ENCODE measurements at places on chromosomes 2 and 18.

- no peak for DNase-seq
Observed at GRCh38 chr2:188415754-188416083, 124.0 kb downstream of the GULP1 start.

DNA sequence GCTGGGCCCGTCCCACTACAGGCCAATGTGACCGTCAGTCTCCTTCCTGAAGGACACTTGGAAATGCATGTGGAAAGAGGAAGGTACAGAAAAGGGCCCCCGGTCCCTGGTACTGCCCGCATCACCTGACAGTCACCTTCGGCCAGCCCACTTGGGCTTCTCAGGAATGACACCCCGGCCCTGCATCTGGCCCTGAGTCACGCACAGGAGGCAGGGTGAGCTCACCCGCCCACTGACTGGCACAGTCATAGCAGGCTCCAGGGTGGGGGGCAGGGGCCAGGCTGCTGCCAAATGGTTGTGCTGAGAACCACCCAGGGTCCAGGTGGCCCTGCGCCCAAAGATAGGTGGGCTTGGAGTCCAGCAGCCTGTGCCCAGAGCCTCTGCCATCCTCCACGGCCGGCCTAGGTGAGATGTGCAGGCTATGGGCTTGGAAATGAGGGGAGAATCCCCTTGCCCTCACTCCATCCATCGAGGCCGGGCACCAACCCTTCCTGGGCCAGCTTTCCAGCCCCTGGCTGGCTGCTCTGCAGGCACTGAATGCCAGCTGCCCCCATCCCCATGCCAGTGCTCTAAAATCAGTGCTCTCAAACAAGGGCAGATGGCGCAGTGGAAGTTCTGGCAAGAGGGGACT is 14.1 kb downstream of the EMX1 start:
- DNase-seq = no peak

- no peak for DNase-seq
Observed at GRCh38 chr2:18219676-18220075, 340.8 kb downstream of the RDH14 start.

GRCh38 chr2:17163638-17164037 is 354.6 kb downstream of the RAD51AP2 start:
- no peak for DNase-seq

DNA sequence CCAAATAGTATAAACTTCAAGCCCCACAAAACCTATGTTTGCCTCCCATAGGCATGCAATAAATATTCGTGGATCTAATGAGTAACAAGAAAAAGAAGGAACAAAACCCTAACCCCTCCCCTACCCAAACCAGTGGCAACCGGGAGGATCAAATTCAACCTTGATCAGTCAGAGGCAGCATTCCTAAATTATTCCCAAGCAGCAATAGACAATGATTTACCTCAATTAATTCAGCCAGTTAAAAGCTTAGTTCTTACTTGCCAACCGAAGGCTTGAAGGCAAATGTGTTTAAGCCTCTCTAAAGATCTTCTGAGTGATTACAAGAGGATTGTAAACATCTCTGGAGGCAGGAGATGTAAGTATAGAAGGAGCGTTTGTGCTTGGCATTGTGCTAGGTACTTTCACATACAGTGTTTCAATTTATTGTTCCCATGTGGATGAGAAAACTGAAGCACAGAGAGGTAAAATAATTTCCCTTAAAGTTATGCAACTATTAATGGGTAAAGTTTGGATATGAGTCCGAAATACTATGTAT is 197.7 kb downstream of the MTX2 start:
- no peak for DNase-seq
